ENCODE measurements at places on chromosomes 5 and 9.
A peak's percentile ranks its signal among the peaks of the same experiment; 100 is the strongest.

DNA sequence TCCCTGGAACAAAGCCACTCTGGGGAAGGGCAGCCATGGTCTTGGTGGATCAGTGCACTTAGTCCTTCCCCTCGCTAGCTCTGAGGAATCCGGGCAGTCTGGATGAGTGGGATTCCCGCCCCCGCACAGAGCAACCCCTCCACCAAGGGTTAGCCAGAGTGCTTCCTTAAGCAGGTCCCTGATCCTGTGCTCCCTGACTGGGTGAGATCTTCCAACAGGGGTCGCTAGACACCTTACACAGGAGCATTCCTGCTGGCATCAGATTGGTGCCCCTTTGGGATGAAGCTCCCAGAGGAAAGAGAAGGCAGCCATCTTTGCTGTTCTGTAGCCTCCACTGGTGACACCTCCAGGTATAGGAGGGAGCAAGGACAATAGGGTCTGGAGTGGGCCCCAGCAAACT is 228.8 kb downstream of the AP3B1 start:
- DNase-seq, result no peak

- DNase-seq, result no peak
Measured at GRCh38 chr9:104993291-104993963, 65.5 kb upstream of the ABCA1 start.

DNA sequence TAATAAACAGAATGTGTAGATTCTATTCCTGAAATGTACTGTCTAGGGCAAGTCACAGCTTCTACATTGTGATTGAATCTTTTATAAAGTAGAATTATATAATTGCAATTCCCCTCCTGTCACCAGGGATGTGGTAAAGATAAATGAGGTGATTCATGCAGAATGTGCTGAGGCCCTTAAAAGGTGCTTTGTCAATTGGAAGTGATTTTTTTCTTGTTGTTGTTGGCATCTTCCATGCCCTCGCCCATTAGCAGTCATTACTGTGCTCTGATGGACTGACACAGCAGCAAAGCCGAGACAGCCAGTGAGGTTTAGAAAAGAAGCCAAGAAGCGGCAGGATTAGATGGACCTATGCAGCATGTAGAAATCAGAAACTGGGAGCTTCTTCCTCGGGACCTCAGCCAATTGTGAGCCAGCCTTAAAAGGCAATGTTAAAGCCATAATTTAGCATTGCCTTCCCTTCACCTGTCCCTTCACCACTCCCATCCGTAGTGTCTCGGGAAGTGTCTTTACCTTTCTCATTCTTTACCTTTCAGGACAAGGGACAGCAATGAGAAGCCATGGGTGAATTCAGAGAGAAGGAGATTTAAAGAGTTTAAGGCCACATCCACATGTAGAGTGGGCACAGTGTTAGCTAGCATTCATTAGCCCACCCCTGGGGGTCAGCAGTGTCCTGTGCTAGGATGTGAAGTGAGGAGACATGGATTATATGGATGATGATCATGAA is 257.8 kb downstream of the PLK2 start:
- no peak for DNase-seq

DNA sequence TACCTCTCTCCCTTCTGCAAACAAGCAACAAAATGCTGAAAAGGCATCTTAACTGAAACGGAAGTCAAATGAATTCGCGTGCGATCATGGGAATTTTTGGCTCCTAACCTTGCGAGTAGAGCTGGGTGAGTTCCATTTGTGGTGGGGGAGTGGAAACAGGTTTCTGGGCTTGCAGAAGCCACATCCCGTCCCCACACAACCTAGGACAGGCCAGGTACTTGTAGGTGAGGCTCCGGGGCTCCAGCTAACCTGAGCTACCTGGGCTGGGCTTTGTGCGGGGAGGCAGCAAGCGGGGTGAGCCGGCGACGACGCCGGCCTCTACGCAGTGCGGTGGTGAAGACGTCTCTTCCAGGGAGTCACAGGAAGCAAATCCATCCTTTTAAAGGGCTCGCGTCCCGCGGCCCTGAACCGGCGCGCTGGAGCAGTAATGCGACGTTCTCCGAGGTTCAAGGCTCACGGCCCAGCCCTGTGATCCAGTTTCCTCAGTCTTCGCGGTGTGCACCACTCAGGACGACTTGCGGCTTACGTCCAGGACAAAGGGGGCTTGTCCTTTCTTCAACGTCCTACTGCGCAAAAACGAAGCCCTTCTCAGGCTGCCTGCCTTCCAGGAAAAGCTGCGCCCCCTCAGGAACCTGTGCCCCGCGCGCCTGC is 567 bp upstream of the SPIN1 start:
- peak; percentile 7 for DNase-seq

DNA sequence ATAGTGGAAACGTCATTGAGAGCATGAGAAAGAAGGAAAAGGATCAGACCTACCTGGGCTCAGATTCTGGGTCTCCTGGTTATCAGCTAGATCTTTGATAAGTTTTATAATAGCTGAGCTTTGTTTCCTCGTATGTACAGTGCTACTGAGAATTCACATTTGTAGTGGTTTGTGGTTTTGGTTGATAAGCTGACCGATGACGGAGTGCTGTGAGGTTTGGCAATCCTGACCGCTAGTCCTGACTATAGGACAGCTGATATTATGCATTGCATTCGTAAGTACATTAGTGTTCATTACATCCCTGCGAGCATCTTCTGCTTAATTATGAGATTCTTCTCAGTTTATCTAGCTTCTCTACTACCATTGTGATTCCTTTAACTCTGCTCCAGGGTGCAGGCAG is 190.7 kb upstream of the SLC27A6 start:
- DNase-seq, result no peak
